Smooth muscle cell of bladder (primary cell): ENCODE measurements at places on chromosomes 3 and 15. TPM values are rescaled to one million over a fixed set of nuclear protein-coding genes. Genes with fewer than 3 reads are reported as not detected.

Gene ANKRD34C
- not detected in 2 replicates for total RNA-seq

Gene A4GNT
- total RNA-seq = not detected in 2 replicates

Gene CACNA2D2
- total RNA-seq = 0.09 TPM in 1 of 2 replicates, not detected in the other

Gene ATP13A4
- 0.18 and 0.28 TPM in 2 replicates for total RNA-seq

Gene ATXN7
- total RNA-seq = 7.0 and 8.5 TPM in 2 replicates

Gene MYH15
- 0.57 and 0.92 TPM in 2 replicates for total RNA-seq

Gene AADACL2
- not detected in 2 replicates for total RNA-seq

Gene CLDN11
- total RNA-seq = 563 and 624 TPM in 2 replicates

Gene TICRR
- total RNA-seq = 0.28 and 0.92 TPM in 2 replicates
